Progenitor cell of endocrine pancreas (in vitro differentiated cells): ENCODE measurements at places on chromosomes 16 and 17. TPM values are rescaled to one million over a fixed set of nuclear protein-coding genes. Genes with fewer than 3 reads are reported as not detected.

Gene PDPK1
- total RNA-seq: 45.0 and 45.1 TPM in 2 replicates

Gene KCNH4
- not detected in 2 replicates for total RNA-seq

Gene CES5A
- not detected in 2 replicates for total RNA-seq

Gene USP43
- 9.7 and 10.4 TPM in 2 replicates for total RNA-seq

Gene TNFRSF17
- total RNA-seq: not detected in 2 replicates

DNA sequence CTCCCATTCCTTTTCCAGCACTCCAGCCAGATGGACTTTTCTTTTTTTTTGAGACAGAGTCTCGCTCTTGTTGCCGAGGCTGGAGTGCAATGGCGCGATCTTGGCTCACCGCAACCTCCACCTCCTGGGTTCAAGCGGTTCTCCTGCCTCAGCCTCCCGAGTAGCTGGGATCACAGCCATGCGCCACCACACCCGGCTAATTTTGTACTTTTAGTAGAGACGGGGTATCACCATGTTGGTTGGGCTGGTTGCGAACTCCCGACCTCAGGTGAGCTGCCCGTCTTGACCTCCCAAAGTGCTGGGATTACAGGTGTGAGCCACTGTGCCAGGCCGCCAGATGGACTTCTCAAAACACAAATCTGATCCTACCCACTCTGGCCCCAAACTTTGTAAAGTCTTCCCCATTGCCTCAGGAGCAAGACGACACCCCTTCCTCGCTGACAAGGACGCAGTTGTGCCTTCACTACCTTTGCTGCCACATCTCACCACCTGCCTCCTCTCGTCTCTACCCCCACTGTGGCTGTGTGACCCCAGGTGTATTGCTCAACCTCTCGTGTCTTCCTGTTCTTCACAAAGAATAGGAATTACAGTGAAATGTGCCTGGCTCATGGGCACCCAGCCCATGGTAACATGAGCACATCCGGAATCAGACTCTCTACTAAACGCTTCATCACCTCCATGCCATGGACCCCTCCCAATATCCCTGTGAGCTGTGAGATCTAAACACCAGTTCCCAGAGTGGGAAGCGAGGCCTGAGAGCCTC is 3.7 kb upstream of the BANP start:
- no peak for DNase-seq

GRCh38 chr17:76826330-76827068 is 41.7 kb upstream of the MGAT5B start:
- no peak for DNase-seq

- DNase-seq: no peak
Measured at GRCh38 chr17:78933025-78933958, 8.1 kb upstream of the TIMP2 start.

DNA sequence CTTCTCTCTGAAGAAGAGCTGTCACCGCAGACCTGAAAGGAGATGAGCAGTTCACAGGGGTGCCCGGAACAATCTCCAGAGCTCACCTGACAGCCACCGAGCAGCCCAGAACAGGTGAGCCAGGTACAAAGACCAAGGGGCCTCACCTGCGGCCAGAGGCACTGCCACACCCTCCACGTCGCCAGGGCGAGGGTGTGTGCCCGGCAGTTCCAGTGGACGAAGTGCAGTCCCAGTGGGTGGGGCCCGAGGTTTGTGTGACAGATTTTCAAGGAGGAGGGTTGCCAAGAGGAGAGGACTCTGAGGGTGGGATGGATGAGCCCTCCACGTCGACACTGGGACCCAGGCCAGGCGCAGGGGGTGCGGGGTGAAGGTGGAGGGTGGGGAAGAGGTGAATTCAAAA is 61.7 kb downstream of the SMPD3 start:
- no peak for DNase-seq

DNA sequence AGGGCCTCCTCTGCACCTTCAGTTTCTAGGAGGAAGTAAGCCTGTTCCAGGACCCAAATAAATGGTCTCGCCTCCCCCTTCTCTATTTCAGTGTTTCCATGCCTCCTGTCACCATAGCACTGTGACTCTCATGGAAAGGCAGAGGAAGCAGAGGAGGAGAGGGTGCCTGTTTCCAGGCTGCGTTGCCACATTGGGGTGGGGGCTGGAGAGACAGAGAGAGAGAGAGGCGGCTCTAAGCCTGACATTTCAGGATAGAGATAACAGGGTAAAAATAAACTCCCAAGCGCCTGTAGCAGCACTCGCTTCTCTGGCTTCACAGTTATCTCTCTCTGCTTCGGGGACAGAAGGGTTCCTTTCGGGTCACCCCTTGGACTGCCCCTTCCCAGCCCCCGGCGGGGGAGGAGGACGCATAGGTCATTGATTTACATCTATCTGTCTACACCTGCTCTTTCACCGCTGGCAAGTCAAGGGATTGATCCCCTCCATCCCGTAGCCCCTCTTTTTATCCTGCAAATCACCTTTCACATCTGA is 71.2 kb upstream of the MRTFB start:
- no peak for DNase-seq

DNA sequence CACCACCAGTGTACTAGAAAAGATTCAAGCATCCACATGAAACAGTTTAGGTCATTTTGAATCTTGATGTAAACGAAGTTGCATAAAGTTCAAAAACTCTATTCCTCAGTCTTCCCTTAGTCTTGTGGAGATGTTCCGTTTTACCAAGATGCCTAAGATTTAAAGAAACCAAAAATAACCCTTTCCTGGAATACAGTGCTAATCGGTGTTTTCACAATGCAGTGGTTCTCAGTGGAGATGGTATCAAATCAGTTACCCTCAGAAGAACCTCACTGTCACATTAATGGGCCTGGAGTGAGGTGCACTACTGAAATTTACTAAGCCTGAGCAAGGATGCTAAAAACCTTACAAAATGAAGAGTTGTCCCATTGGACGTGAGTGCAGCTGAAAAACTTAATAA is 9.1 kb downstream of the PTRH2 start:
- no peak for DNase-seq

GRCh38 chr17:50629902-50630301 is 4.8 kb upstream of the ABCC3 start:
- no peak for DNase-seq

- DNase-seq: no peak
Measured at GRCh38 chr16:81238296-81239011, at the start of gene BCO1. TSS of gene BCO1 (plus strand) at chr16:81238689. CDS start at chr16:81238909, 220 bp downstream.

DNA sequence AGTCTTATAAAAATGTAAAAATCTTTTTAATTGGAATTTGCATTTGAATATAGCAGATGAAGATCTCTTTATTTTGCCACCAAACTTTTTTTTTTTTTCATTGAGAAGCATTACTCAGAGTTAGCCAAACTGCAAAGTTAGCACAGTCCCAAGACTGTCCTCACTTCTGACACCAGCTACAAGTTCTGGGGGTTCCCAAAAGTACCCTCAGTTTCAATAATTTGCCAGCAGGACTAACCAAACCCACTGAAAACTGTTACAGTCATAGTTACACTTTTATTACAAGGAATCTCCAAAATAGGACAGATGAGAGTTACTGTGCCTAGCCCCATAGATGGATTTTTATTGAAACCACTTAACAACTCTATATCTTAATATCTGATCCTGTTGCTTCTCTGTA is 144.1 kb downstream of the CHD9 start:
- DNase-seq: no peak

GRCh38 chr16:27243725-27244362 is 24.7 kb downstream of the NSMCE1 start:
- no peak for DNase-seq

GRCh38 chr16:14464796-14465195 is 165.3 kb downstream of the PARN start:
- no peak for DNase-seq
